IMR-90 (cell line): ENCODE measurements at places on chromosomes 2 and 18. TPM values are rescaled to one million over a fixed set of nuclear protein-coding genes. Genes with fewer than 3 reads are reported as not detected.

- H3K36me3 ChIP-seq = no peaks in the 10 kb centered on the region
- peaks cover 18% of the 10 kb centered on the region for H3K27me3 ChIP-seq
- H3K4me1 ChIP-seq = no peaks in the 10 kb centered on the region
- no peak overlapping the region for H3K4me3 ChIP-seq
- no peak overlapping the region for H3K27ac ChIP-seq
- no peak for DNase-seq
These were observed 267.2 kb downstream of the SH3BP4 start for GRCh38 chr2:235219048-235219447.

- peaks cover 60% of the 10 kb centered on the region for H3K36me3 ChIP-seq
- H3K27me3 ChIP-seq = no peaks in the 10 kb centered on the region
- H3K27ac ChIP-seq = no peak overlapping the region
- no peak overlapping the region for H3K4me3 ChIP-seq
- peaks cover 3% of the 10 kb centered on the region; the same call in 1 of the 2 replicates for H3K4me1 ChIP-seq
These were observed 33.3 kb downstream of the POLR1A start for GRCh38 chr2:86072271-86072858.

DNA sequence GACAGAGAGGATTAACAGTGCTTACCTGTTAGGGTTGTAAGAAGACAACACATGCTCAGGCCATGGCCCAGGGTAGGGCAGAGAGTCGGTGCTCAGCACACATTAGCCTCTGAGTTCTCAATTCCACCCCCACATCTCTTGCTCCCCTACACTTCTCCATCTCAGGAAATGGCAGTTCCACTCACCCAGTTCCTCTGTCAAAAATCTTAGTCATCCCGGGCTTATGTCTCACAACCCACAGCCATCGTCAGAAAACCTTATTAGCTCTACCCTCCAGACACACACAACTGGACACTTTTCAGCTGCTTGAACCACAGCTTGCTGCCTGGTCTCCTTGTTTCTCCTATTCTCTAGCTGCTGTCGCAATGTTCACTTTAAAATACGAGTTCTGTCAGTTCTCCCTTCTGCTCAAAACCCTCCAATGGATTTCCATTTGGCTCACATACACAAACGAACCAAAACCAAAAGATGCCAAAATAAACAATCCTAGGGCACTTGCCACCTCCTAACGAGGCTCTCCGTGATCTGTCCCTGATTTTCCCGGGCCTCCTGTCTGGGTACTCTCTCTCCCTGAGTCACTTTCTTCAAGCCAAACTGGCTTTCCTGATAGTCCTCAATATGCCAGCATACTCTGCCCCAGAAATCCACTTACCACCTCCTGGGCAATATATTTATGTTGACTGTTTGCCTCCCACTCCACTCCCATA lies 89.7 kb downstream of the KCTD1 start:
- peaks cover 9% of the 10 kb centered on the region for H3K4me1 ChIP-seq
- DNase-seq = peak; percentile 80
- peaks cover 7% of the 10 kb centered on the region for H3K36me3 ChIP-seq
- H3K27ac ChIP-seq = no peak overlapping the region

- H3K27ac ChIP-seq = no peak overlapping the region
- no peaks in the 10 kb centered on the region for H3K36me3 ChIP-seq
- peak; percentile 75 for DNase-seq
These were observed 135.8 kb downstream of the SH3RF3 start for GRCh38 chr2:109264595-109265328.

The ZNF396 gene
- total RNA-seq = 0.54 and 0.56 TPM in 2 replicates

The B3GNT7 gene
- total RNA-seq = under 0.01 TPM in 2 replicates

- 0 out of 2 replicates have a peak, but pooled peaks cover 2% of the 10 kb centered on the region for H3K4me1 ChIP-seq
- no peak overlapping the region for H3K4me3 ChIP-seq
- peaks cover 14% of the 10 kb centered on the region for H3K36me3 ChIP-seq
- H3K27ac ChIP-seq = no peak overlapping the region
- DNase-seq = no peak
- H3K27me3 ChIP-seq = no peaks in the 10 kb centered on the region
These were observed 1.2 kb upstream of the CENPA start for GRCh38 chr2:26784570-26785234.

DNA sequence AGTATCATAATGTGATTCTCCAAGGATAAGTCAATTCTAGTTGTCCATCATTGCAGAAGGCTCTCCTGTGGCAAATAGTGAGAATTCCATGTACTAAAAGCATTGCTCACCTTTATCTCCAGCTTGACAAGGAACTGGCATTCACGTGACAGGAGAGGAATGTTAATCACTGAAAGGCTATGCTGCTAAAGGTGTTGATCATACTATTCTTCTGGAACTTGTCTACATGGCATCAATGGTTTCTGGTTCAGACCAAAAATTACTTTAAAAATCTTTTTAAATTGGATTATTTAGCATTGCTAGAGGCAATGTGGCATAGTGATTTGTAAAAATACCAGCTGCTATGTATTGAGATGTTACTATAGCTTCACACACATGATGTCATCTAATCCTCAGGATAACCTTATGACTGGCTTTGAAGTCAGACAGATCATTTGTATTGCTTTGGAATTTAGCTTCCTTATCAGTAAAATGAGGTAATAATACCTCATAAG lies 414.4 kb downstream of the MTX2 start:
- no peaks in the 10 kb centered on the region for H3K27me3 ChIP-seq
- no peaks in the 10 kb centered on the region for H3K36me3 ChIP-seq
- no peak overlapping the region for H3K4me3 ChIP-seq
- no peaks in the 10 kb centered on the region for H3K4me1 ChIP-seq

The TTC31 gene
- total RNA-seq = 6.3 and 9.2 TPM in 2 replicates

The SPATA3 gene
- not detected in 2 replicates for total RNA-seq

DNA sequence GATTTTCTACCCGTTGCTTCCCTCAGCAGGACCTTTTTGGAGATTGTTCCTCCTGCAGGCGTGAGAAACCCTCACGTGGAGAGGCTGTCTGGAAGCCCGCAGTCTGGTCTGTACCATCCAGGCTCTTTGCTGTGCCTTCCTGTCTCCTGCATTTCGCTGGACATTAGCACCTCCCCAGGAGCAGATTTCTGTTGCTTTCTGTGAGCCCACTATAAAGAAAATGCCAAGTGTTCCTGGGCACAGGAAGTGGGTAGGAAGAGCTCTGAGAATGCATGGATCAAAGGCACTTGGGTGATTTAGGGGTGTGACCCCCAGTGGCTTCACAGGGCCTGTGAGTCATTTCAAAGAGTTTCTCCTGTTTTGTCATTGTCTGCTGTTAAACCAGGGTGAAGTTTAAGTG lies 27.3 kb downstream of the SPTBN1 start:
- no peak for DNase-seq
- H3K4me3 ChIP-seq = no peak overlapping the region
- H3K27ac ChIP-seq = peak overlapping the region; percentile 36; the same call in 1 of the 2 replicates
- no peaks in the 10 kb centered on the region for H3K27me3 ChIP-seq
- peaks cover 20% of the 10 kb centered on the region for H3K4me1 ChIP-seq
- no peaks in the 10 kb centered on the region for H3K36me3 ChIP-seq

GRCh38 chr2:157777427-157777826 lies 98.7 kb downstream of the ACVR1 start:
- no peaks in the 10 kb centered on the region for H3K27me3 ChIP-seq
- peaks cover 23% of the 10 kb centered on the region for H3K36me3 ChIP-seq
- H3K4me1 ChIP-seq = no peaks in the 10 kb centered on the region
- H3K27ac ChIP-seq = no peak overlapping the region

DNA sequence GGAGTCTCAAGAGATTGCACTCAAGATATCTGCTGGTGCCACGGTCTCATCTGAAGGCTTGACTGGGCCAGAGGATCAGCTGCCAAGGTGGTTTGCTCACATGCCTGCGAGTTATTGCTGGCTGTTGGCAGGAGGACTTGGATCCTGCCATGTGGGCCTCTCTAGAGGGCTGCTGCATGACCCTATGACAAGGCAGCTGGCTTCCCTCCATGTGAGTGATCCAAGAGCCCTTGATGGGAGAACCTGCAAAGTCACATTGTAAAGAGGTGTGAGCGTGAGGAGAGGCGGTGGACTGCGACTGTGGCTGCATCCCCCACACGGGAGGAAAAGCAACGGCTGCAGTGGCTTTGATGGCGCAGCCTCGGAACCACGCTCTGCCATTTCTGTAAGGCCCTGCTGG lies 4.0 kb upstream of the ALLC start:
- DNase-seq = no peak
- H3K27ac ChIP-seq = no peak overlapping the region
- H3K36me3 ChIP-seq = no peaks in the 10 kb centered on the region
- H3K4me3 ChIP-seq = no peak overlapping the region
- H3K4me1 ChIP-seq = peaks cover 7% of the 10 kb centered on the region; the same call in 1 of the 2 replicates
- H3K27me3 ChIP-seq = no peaks in the 10 kb centered on the region; the same call in 1 of the 2 replicates

GRCh38 chr2:13102397-13103063 lies 385.8 kb downstream of the TRIB2 start:
- H3K27ac ChIP-seq = no peak overlapping the region
- no peak for DNase-seq
- no peaks in the 10 kb centered on the region for H3K4me1 ChIP-seq
- H3K27me3 ChIP-seq = no peaks in the 10 kb centered on the region
- no peaks in the 10 kb centered on the region for H3K36me3 ChIP-seq

- no peak overlapping the region for H3K27ac ChIP-seq
- DNase-seq = no peak
- H3K4me1 ChIP-seq = no peaks in the 10 kb centered on the region
These were observed 133.9 kb upstream of the KLHL14 start for GRCh38 chr18:32906506-32907310.

- H3K27me3 ChIP-seq = peaks cover 65% of the 10 kb centered on the region
- no peak overlapping the region for H3K4me3 ChIP-seq
- no peak for DNase-seq
- H3K27ac ChIP-seq = no peak overlapping the region
- no peaks in the 10 kb centered on the region for H3K36me3 ChIP-seq
- no peaks in the 10 kb centered on the region for H3K4me1 ChIP-seq
These were observed 63.6 kb upstream of the SIX2 start for GRCh38 chr2:45072862-45073237.

DNA sequence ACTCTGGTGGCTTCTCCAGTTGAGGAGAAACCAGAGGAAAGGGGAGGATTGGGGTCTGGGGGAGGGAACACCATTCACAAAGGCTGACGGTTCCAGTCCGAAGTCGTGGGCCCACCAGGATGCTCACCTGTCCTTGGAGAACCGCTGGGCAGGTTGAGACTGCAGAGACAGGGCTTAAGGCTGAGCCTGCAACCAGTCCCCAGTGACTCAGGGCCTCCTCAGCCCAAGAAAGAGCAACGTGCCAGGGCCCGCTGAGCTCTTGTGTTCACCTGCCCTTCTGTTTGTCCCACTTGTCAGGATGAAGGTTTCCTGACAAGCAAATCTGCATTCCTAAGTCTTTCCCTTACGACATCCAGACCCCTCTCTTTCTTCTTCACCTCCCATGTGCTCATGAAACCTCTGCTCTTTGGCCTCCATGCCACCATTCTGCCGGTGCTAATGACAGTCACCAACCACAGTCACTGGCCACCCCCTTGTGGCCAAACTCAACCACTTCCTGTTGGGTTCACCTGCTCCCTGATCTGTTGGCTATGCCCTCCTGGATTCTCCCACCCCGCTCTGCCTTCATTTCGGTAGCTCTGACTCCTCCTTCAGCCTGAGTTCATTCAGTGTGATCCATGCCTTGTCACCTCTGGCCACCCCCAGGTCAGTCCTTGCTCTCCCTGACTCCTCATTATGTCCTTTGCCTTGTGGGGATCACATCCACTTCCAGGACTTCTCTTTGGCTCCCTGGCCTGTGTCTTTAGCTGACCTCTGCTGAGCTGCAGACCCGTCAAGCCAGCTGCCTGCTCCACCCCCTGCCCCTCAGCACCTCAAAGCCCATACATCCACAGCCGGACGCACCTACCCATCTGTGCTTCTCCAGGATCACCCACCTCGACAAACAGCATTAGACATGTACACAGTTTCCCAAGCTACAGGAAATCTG lies 17.6 kb downstream of the EMX1 start:
- H3K4me1 ChIP-seq = peaks cover 2% of the 10 kb centered on the region
- no peak overlapping the region for H3K27ac ChIP-seq
- no peak for DNase-seq
- H3K36me3 ChIP-seq = no peaks in the 10 kb centered on the region
- H3K27me3 ChIP-seq = peaks cover 38% of the 10 kb centered on the region

The NIF3L1 gene
- total RNA-seq = 31.1 and 43.0 TPM in 2 replicates

GRCh38 chr18:8899000-8899399 lies 193.6 kb downstream of the MTCL1 start:
- DNase-seq = no peak
- H3K4me1 ChIP-seq = no peaks in the 10 kb centered on the region
- no peak overlapping the region for H3K27ac ChIP-seq
- no peaks in the 10 kb centered on the region for H3K36me3 ChIP-seq
- no peaks in the 10 kb centered on the region for H3K27me3 ChIP-seq

- H3K27me3 ChIP-seq = no peaks in the 10 kb centered on the region
- no peak overlapping the region for H3K4me3 ChIP-seq
- no peak for DNase-seq
- H3K27ac ChIP-seq = no peak overlapping the region
These were observed 186.0 kb upstream of the EPHA4 start for GRCh38 chr2:221758076-221758475.

The NPPC gene
- 0.28 and 0.36 TPM in 2 replicates for total RNA-seq

The SAG gene
- total RNA-seq = not detected in 2 replicates

DNA sequence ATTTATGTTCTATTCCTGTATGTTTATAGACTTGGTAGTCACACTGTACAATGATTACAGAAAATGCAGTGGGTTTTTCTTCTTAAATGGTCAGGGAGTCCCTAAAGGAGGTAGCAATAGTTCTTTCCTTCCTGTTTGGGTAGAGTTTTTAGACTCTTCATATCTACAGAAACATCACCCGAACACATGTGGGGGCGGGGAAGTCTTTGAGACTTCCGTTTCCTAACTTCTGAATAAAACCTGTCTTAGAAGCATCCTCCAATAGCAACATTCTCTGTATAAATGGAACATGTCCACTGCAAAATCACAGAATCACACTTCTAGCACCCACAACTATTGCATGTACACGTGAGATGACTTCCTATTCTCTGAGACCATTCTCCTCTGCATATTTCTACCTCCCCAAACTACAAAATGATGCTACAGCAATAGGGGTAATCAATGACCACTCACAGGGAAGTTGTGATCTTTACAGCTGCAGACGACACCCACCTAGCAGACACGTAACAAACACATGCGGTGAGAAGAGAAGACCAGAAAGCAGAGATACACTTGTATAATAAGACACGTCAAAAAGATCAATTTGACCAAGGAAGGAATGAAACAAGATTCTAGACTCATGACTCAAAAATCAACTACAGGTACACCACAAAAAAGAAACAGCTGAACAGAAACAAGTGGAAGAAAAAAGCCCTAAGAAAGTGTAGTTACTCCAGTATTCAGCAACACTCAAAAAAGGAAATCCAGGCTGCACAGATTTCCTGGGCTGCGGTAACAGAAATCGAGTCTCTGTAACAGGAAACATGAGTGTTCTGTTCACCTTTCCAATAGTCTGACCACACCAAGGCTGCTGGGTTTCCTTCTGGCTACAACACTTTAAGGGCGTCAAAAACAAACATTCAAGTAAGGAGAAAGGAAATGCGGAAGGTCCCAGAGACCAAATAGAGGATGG lies 120.4 kb downstream of the ZNF516 start:
- H3K36me3 ChIP-seq = peaks cover 42% of the 10 kb centered on the region
- DNase-seq = no peak
- H3K27me3 ChIP-seq = no peaks in the 10 kb centered on the region
- no peak overlapping the region for H3K27ac ChIP-seq

- no peak overlapping the region for H3K4me3 ChIP-seq
- DNase-seq = peak; percentile 37
- no peak overlapping the region for H3K27ac ChIP-seq
- no peaks in the 10 kb centered on the region for H3K27me3 ChIP-seq
- H3K36me3 ChIP-seq = peaks cover 29% of the 10 kb centered on the region
These were observed 1.3 kb downstream of the CIAO1 start for GRCh38 chr2:96267159-96267971.
